ENCODE measurements at places on chromosomes 16 and 17.

DNA sequence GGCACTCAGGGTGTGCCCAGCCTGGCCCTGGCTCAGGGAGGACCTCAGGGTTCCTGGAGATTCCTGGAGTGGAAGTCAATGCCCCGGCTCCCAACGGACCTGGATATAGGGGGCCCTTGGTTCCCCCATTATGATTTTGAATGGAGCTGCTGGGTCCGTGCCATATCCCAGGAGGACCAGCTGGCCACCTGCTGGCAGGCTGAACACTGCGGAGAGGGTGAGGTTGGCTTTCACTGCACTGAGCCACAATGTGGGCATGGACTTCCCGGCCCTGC is 23.6 kb downstream of the USP6 start:
- no peak for DNase-seq

- no peak for DNase-seq
Measured at GRCh38 chr16:26649381-26650045, 417.2 kb upstream of the C16orf82 start.

DNA sequence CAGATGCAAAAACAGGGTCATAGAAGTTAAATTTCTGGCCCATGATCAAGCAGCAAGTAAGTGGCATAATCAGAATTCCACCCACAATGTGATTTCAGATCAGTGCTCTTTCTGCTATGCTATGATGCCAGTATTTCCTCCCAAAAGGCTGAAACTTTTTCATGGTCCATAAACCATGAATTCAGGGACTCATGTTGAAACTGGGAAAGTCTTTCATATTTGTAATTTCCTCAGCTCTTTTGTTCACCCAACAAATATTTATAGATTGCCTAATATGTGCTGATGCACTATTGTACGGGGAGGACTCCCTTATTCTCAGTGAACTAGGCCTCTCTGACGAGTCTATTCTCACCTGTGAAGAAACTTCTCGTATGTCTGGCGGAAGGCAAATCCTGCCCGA is 156.3 kb downstream of the MYO1D start:
- no peak for DNase-seq

DNA sequence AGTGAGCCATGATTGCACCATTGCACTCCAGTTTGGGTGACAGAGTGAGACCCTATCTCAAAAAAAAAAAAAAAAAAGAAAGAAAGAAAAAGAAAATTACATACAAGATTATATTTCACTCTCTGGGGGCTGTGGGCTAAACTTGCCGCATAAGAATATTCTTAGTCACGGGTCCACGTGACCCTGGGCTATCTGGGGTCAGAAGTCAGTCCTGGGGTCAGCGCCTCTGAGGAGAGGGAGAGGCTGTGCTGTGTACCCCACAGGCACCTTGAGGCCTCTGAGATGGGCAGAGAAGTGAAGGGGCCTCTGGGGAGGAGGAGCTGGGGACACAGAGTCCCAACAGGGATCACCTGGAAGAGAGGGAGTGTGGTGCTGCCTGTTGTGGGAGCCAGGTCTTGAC is 5.8 kb upstream of the CD79B start:
- DNase-seq = no peak
